ENCODE measurements at places on chromosomes 2 and 18. TPM values are rescaled to one million over a fixed set of nuclear protein-coding genes. Genes with fewer than 3 reads are reported as not detected.

The ANKRD39 gene
- 23.8 TPM for total RNA-seq

The DAW1 gene
- not detected for total RNA-seq

The TP53I3 gene
- total RNA-seq, result 2.6 TPM

The NTSR2 gene
- not detected for total RNA-seq

The OXER1 gene
- total RNA-seq, result 0.25 TPM

The CCDC178 gene
- not detected for total RNA-seq

Measured in activated naive CD4-positive, alpha-beta T cell treated with anti-CD3 and anti-CD28 coated beads, Interleukin-2, amount 50 U/mL, for 72 hours (primary cell).